ENCODE measurements at places on chromosomes 11 and 22. TPM values are rescaled to one million over a fixed set of nuclear protein-coding genes. Genes with fewer than 3 reads are reported as not detected.

The APOL5 gene
- total RNA-seq, result not detected

The TRIM51 gene
- total RNA-seq, result not detected

The OR51B5 gene
- not detected for total RNA-seq

The DERL3 gene
- not detected for total RNA-seq

The VSIG10L2 gene
- not detected for total RNA-seq
